ENCODE measurements at places on chromosomes 12 and 14. TPM values are rescaled to one million over a fixed set of nuclear protein-coding genes. Genes with fewer than 3 reads are reported as not detected.

Gene GCH1
- total RNA-seq, result 131 TPM

Gene AHNAK2
- total RNA-seq, result not detected

Gene ETFBKMT
- total RNA-seq, result 0.69 TPM

Gene FAM186B
- 2.0 TPM for total RNA-seq

Data from natural killer cell treated with Interleukin-12 subunit alpha and Interleukin-12 subunit beta and Interleukin-15 and Interleukin-18, amount 100 ng/mL, for 72 hours (primary cell).